Activated CD8-positive, alpha-beta memory T cell treated with anti-CD3 and anti-CD28 coated beads, Interleukin-2, amount 10 ng/mL, durations not matched to agents 7 days and 5 days (primary cell): ENCODE measurements at places on chromosomes 2 and 18. TPM values are rescaled to one million over a fixed set of nuclear protein-coding genes. Genes with fewer than 3 reads are reported as not detected.

DNA sequence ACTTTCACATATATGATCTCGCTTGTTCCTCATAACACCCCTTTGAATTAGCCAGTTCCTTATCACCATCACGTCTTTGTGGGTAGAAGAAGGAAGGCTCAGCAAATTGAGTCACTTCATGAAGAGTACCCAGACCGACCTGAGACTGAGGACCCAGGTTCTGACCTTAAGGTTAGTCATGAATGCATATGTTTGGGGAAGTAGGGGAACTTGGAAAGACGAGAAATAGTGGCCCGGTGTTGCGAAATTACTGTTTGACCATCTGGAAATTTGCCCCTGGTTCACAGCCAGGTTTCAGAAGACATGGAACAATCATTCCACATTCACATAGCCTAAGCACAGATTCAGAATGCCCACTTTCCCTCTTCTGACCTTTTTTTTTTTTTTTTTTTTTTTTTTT lies 59.8 kb downstream of the MEIS1 start:
- H3K4me1 ChIP-seq = no peaks in the 10 kb centered on the region
- no peak overlapping the region for H3K4me3 ChIP-seq
- H3K27ac ChIP-seq = no peak overlapping the region
- DNase-seq = no peak
- no peaks in the 10 kb centered on the region for H3K27me3 ChIP-seq
- no peaks in the 10 kb centered on the region for H3K36me3 ChIP-seq

GRCh38 chr2:10272464-10272863 lies 30.2 kb upstream of the HPCAL1 start:
- H3K4me3 ChIP-seq = no peak overlapping the region
- no peak overlapping the region for H3K27ac ChIP-seq
- peaks cover 7% of the 10 kb centered on the region for H3K4me1 ChIP-seq
- no peaks in the 10 kb centered on the region for H3K36me3 ChIP-seq
- no peak for DNase-seq

- no peak overlapping the region for H3K27ac ChIP-seq
- no peaks in the 10 kb centered on the region for H3K27me3 ChIP-seq
- H3K4me3 ChIP-seq = no peak overlapping the region
- no peaks in the 10 kb centered on the region for H3K36me3 ChIP-seq
- no peak for DNase-seq
These were observed 323.9 kb upstream of the NRP2 start for GRCh38 chr2:205358351-205358815.

The TFPI gene
- total RNA-seq = not detected

The IL1R1 gene
- 0.40 TPM for total RNA-seq

The LRRTM4 gene
- not detected for total RNA-seq

The LYPD1 gene
- not detected for total RNA-seq
